ENCODE measurements at places on chromosomes 2 and 18.

DNA sequence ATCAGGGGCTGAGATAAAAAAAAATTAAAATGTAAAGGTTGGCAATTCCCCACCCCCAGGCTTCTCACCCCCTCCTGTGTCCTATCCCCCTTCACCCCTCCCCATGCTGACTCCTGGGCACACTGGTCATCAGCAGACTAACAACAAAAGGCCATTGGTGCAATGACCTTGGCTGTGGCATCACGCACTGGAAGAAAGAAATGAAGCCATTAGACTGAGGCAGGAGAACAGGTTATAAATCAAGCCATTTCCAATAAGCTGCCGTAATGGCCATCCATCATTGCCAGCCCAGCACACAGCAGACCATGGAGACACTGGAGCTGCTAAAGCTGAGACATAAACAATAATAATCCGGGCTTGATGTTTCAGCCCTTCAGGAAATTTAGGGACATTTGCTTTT lies 342.4 kb upstream of the ETAA1 start:
- no peak for DNase-seq

DNA sequence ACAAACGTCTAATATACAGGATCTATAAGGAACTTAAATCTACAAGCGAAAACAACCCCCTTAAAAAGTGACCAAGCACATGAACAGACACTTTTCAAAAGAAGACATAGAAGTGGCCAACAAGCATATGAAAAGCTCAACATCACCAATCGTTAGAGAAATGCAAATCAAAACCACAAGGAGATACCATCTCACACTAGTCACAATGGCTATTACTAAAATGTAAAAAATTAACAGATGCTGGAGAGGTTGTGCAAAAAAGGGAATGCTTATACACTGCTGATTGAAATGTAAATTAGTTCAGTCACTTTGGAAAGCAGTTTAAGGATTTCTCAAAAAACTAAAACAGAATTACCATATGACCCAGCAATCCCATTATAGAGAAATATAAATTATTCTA lies 1148.5 kb upstream of the FAM98A start:
- no peak for DNase-seq

- DNase-seq = no peak
Measured at GRCh38 chr18:5618047-5618688, 74.4 kb upstream of the EPB41L3 start.

- no peak for DNase-seq
Measured at GRCh38 chr2:216713691-216714336, 18.5 kb upstream of the IGFBP5 start.

DNA sequence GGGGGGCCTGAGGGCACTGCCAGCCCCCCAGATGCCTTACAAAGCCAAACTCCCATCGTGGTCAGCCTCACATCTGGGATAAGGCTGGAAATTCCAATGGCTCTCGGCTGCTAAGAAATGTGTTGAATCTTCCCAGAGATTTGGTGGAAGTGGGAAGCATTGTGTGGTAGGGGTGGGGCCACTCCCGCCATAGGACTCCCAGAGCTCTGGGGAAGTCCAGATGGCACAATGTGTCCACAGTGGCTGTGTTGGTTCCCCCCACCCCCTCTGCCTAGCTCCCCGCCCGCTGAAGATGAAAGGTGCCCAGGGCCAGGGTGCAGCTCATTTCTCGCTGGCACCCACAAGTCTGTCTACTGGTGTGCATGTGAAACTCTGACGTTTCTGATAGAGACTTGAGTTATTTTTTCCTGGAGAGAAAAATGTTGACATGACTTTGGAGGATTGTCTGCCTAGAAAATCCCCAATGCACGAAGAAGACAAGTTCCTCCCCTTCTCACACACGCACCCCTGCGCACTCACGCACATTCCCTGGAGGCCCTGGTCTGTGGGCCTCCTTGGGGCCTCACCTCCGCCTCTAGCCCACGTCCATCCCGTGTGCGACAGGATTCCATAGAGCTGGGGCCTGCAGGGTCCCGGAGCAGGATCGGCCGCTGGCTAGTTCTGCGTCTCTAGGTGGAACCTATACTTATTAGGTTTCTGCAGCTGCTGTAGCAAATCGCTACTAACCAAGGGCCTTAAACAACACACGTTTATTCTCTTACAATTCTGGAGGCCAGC lies 199.1 kb downstream of the ZFP36L2 start:
- DNase-seq = no peak

DNA sequence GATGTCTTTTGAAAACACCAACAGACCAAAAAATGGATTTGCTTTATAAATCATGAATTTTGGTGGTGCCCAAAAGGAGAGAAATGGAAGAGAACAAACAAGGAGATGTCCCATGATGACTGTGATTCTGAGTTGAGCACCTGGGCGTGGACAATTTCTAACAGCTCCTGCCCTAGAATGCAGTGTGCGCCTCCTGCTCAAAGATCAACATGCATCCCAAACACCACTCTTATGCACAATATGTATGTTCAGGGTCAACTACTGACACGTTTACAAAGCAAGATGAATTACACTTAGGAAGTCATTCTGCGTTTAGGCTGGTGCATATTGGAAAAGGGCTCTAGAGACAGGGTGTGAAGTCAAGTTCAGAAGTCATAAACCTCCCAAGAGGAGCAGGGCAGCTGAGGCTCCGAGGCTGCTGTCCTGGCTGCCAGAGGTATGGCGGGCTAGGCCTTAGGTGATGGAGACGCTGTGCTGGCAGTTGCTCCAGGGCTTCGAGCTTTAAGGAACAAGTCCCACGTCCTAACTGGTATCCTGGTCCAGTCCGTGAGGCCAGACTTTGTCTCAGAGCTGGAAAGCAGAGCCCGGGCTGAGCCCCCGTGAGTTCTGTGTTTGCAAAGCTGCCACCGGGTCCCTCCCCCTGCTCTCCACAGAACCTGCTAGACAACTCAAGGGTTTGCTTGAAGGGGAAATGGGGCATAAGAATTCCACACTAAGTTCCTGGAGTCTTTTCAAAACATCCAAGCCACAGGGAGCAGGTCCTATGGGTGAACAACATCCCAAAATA lies 74.0 kb downstream of the ZNF516 start:
- no peak for DNase-seq

GRCh38 chr2:236795169-236795860 lies 225.7 kb downstream of the ACKR3 start:
- DNase-seq = no peak

DNA sequence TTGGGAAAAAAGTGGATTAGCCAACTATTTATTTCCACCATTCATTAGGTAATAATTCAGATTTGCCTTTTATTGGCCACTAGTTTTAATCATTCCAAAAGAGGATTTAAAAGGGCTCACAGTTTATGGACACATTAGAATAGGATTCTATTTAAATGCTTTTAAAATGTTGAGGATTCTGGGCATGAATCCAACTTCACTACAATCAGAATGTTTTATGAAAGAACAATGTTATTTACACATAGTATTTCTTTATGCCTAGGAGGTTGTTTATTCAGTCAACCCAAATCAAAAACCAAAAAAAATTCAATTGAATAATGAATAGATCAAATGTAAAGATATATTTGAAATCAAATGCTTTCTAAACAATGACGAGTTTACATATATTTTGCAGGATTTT lies 232.2 kb downstream of the GULP1 start:
- DNase-seq = no peak

GRCh38 chr2:184654945-184655344 lies 56.6 kb downstream of the ZNF804A start:
- no peak for DNase-seq

DNA sequence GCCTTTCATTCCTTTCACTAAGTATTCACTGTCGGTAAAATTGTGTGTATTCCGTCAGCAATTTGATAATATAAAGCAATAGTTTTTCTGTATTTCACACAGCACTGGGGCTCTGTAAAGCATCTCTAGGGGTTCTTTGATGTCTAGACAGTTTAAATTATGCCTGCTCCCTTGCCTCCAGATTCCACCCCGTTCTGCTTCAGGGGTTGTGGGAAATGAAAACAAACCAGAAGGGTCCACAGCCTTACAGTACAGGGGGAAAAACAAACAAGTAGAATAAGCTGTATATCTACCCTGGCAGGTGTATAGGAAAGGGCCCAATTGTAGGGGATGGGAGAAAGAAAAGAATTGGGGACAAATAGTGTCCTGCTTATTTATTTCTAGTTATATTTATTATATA lies 63.1 kb downstream of the ASXL3 start:
- no peak for DNase-seq

DNA sequence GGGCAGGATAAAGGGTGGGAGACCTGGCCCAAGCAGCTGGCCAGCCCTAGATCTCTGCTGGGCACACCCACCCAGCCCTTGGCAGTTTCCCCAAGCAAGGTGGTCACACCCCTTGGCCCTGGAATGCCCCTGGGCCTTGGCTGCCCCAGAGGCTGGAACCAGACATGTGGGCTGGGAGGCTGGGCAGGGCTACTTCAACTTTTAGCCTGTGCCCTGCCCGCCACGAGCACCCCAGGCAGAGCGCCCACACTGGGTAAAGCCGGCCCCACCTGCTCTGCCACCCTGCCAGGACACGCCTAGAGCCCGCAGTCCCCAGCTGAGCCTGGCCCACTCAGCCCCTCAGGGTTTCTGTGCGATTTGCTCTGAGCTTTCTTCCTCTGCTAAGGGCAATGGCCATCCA lies 119.7 kb upstream of the SMAD2 start:
- no peak for DNase-seq

- DNase-seq = no peak
Measured at GRCh38 chr2:117555965-117556364, 258.5 kb upstream of the DDX18 start.

GRCh38 chr2:192047315-192048107 lies 147.2 kb downstream of the TMEFF2 start:
- DNase-seq = no peak

DNA sequence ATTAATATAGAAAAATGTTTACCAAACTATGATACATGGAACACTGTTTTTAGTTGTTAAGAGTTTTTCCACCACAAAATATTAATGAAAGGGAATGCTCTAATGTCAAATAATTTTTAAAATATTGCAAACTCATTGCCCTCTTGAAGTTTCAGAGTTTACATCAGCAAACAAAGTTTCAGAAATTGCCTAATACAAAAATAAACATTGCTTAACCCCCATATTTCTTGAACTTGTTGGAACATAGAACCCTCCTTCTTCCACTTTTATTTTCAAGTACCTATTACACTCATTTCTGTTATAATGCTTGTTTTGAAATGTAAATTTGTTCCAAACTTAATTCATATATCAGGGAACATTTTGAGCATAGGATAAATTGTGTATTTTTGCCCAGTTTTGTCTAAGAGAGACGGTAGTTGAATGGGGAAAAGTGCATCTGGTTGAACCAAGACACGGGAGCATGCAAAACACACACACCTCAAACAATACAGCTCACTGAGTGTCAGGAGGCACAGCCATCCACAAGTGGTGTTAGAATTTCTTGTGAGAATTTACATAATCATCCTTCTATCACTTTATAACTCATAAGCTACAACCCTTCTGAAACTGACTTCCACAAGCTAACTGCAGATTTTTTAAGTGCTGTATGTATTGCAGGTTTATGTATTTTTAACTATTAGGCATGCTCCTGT lies 5.3 kb upstream of the MC4R start:
- DNase-seq = no peak

DNA sequence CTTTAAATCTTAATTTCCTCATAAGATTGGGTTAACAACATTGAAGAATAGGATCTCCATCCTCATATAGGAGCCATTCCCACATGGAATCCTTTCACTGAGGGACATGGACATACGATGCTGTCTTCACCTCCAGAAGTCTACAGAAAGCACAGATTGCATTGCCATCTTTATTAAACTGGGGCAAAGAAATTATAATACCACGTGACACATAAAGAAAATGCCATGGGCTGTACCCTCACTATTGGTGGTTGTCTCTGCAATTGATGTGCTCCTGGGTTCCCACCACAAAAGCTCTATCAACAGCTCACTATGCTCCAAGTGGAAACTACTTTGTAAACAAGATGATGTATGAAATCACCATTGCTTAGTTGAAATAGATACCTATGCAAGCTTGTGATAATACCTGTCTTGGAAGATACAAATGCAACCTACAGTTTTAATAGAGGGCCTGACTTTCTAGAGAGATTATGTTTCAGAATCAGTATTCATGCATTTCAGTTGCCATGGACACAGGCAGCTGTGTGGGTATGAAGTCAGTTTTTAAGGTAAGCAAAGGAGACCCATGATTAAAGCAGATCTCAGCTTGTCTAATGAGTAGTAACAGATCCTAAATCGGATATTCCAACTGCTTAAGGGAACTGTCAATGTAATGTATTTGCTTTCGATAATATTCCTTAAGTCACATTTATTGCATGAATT lies 337.0 kb downstream of the RAD51AP2 start:
- DNase-seq = no peak

DNA sequence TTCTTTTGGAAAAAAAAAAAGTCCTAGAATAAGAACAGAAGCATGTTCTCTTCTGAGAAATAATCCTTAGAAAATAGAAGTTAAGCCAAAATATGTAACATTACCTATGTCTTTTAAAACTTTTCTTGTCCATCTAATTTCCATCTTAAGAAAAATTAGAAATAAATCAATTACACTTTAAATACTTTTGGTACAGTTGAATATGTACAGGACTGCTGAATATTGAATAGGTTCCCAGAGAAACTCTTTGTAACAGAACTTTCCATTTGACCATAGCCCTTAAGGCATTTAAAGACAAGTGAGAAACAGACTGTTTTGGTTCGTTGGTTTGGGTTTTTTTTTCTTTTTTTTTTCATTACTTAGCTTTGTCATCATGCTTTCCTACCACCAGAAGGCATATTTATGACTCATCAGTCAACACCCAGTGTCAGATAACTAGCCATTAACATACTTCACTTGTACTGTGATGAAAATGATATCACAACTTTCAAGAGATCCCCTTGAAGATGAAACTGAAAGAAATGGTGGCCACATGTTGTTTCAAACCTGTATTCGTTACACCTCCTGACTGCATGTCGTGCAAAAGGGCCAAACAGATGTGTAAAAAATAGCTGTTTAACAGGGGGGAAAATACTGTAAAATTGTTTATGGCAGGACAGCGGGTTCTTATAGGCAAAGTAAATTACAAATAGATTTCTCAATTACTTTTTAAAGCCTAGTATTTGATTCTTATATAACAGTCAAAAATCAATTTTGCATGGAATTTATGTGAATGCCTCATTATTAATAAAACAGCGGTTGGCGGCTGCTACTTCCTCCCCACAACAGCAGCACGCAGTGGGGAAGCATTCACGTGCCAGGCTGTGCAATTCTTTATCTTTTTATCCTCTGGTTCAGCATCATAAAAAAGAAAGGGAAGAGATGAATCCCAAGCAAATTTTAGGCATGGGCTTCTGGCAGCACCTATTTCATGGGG lies 280.7 kb upstream of the HNRNPA3 start:
- no peak for DNase-seq

GRCh38 chr2:104888489-104889258 lies 34.8 kb downstream of the POU3F3 start:
- no peak for DNase-seq

DNA sequence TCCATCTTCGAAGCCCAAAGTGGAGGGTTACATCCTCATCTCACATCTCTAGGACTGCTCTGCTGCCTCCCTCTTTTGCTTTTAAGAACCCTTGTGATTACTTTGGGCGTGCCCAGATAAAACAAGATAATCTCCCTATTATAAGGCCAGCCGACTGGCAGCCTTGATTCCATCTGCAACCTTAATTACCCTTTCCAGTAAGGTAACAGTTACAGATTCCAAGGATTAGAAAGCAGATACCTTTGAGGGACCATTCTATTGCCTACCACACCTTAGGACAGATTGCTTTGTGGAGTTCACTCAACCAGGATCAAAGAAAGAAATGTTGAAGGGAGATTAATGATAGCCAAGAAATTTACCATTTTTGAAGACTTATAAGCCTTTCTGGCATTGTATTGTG lies 250.8 kb upstream of the ACVR2A start:
- DNase-seq = no peak

GRCh38 chr2:138708682-138709241 lies 71.4 kb downstream of the NXPH2 start:
- no peak for DNase-seq

Measured in stimulated activated CD4-positive, alpha-beta T cell treated with anti-CD3 and anti-CD28 coated beads, Interleukin-12 subunit alpha, Interleukin-12 subunit beta, amount 100 ng/mL, for 24 hours (primary cell).